Placental pericyte (primary cell): ENCODE measurements at places on chromosomes 13 and 19. TPM values are rescaled to one million over a fixed set of nuclear protein-coding genes. Genes with fewer than 3 reads are reported as not detected.

PEAK3 gene
- not detected in 2 replicates for total RNA-seq

MBD3L3 gene
- not detected in 2 replicates for total RNA-seq

ZNF560 gene
- 2.8 and 4.4 TPM in 2 replicates for total RNA-seq

URAD gene
- not detected in 2 replicates for total RNA-seq

RUBCNL gene
- under 0.01 and 0.57 TPM in 2 replicates for total RNA-seq

LCP1 gene
- 4.8 and 43.2 TPM in 2 replicates for total RNA-seq

TYROBP gene
- total RNA-seq, result not detected in 2 replicates

ZNF723 gene
- not detected in 2 replicates for total RNA-seq
